Stimulated activated CD4-positive, alpha-beta T cell treated with anti-CD3 and anti-CD28 coated beads, Interleukin-4, amount 100 ng/mL, for 4 hours (primary cell): ENCODE measurements at places on chromosomes 12 and 14.

GRCh38 chr12:130987151-130987931 lies 33.6 kb downstream of the ADGRD1 start:
- DNase-seq: no peak

- no peak for DNase-seq
Measured at GRCh38 chr12:14261861-14262260, 103.6 kb upstream of the ATF7IP start.

GRCh38 chr12:122471324-122472226 lies 29.2 kb downstream of the ZCCHC8 start:
- no peak for DNase-seq

- no peak for DNase-seq
Measured at GRCh38 chr12:128680555-128680954, 143.2 kb downstream of the SLC15A4 start.

- DNase-seq: no peak
Measured at GRCh38 chr12:56253091-56253490, 5.1 kb downstream of the ANKRD52 start.

DNA sequence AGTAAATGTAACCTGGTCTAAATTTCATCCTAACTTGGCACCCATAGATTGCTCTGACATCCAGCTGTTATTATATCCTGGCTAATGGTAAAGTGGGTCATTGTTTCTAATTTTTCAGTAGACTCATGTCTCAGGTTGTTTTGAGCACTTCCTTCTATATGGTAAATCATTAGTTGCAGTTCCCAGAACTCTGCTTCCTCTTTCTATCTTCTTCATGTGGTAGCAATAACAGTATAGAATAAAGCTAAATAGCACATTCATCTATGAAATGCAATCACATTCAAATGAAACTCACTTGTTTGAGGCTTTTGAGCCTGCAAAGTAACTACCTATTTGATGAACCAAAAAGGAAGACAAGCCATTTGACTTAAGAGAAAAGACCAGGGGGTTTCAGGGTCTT lies 65.1 kb upstream of the GZMB start:
- DNase-seq: no peak

- no peak for DNase-seq
Measured at GRCh38 chr14:89918721-89919120, 35.8 kb downstream of the EFCAB11 start.

GRCh38 chr12:123055281-123055766 lies 74.8 kb downstream of the ARL6IP4 start:
- DNase-seq: no peak

DNA sequence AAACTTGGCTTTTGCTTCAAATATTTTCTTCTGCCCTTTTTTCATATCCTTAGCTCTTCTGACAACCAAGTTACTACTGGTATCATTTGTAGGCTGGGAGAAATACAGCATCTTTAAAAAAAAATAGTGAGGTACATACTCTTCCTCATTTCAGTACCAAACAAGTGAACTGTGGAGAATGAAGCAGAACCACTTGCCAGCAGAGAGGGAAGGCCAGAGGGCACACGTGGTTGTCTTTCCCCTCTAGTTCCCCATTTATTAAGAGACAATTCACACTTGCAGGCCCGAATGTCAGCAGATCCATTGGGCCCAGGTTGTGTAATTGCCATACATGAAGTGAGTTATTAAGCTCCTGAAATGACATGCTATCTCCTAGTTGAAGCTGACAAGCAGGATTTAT lies 3.2 kb downstream of the SUSD6 start:
- no peak for DNase-seq

DNA sequence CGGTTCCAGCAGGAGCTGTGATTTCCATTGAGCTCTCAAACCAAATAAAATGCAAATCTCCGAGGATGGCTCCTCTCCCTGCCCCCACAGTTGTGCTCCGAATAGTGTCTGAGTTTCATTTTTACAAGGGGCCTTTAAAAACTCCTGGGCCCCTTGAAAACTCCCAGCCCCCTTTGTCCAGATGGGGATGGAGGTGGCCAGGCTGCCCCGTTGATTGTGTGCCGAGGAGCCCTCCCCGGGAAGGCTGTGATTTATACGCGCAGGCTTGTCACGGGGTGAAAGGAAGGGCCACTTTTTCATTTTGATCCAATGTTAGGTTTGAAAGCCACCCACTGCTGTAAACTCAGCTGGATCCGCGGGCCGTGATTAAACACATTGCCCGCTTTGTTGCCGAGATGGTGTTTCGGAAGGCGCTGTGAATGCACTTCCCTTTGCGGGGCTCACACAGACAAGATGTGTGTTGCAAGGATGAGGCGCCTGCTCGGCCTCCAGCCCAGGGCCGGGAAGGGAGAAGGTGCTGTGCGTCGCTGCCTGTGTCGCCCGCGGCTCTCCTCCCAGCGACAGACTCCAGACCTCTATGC lies 98.8 kb downstream of the TMEM132C start:
- DNase-seq: no peak

GRCh38 chr14:32047791-32048190 lies 29.3 kb upstream of the ARHGAP5 start:
- no peak for DNase-seq

DNA sequence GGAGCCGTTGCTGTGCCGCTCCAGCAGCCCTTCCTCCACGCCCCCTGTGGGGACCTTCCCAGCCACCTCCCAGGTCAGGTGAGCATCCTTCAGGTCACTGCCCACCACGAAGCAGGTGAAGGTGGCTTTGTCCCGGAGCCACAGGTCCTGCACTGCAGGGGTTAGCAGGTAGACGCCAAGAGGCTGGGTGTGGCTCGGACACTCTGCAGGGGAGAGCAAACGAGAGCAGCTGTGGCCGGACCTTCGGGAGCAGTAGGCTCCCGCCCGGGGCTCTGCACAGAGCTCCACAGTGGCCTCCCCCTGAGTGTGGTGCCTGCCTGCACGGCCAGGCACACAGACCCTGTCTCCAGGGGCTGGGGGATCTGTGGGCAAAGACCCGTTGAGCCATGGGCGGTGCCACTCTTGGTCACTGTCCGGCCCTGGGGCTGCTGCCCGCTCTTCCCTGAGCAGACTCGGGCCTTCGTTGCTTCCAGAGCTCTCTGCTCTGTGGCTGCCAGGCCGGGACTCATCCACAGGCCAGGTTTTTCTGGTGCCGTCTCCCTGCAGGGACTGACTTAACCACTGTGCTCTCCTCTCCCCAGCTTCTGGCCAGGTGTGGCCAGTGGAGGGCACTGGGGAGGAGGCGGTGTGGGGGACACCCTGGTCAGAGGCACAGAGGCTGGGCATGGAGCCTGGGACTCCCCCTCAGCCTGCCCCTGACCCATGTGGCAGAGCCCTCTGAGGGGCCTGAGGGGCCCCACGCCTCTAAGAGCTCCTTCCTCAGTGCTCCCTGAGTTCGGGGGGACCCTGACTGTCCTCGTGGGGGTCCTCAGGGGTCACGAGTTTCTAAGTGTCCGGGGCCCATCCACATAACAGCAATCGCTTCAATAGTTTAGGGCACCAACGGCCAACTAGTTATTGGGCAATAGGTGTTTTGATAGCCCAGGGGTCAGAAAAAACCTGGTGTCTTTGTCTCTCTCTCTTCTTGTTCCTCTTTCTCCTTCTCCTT lies 314.9 kb downstream of the TMEM121 start:
- no peak for DNase-seq

DNA sequence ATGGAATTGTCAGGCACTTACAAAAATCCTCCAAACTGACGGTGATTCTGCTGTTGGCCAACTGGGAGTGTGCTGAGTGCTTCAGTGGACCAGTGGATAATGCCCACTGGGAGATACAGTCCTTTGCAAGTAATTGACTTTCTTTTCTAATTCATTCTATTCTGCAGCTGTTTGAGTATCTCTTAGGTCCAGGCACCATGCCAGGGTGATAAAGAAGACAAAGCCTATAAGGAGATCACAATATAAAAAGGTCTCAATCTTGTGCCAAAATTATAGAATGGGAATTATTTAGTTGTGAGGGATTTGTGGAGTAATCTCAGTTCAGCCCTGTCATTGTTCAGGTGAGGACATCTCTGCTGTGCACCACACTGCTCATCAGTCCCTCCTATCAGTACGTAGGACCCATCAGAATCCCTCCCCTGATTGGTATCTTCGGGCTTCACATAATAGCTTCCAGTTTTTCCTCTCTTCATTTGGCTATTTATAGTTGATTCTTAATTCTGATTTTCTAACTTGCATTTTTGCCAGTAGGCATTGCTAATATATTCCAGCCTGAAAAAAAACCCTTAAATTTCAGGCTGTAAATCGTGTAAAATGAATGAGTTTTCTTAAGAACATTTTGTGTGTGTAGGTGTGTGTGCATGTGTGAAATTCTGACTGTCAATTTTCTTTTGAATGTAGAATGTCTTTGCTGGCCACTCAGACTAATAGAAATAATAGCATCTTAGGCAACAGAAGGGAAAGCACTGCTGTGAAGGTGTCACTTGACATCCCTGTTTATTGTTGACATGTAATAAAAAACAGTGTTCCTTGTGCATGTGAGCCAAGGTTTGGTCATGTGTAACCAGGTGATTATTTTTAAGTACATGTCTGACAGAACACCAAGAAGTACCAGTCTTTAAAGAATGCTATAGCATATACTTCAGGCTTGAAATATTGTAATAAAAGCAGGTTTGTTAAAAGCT lies 457.6 kb upstream of the RGS6 start:
- no peak for DNase-seq

DNA sequence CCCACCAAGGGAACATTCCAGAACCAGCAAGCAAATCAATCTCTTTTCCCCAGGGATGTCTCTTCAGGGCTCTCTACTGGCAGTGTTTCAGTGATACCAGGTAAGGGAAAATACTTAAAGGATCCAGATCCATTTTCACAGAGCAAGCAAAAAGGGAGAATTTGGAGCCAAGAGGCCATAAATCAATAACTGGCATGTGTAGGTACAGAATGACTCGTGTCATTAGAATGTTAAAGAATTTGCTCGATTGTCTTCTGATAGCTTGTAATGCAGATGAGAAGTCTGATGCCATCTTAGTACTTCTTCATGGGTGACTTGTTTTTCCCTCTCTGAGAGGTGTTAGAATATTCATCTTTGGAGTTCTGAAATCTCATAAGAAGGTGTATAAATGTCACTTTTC lies 242.9 kb downstream of the KTN1 start:
- no peak for DNase-seq

- no peak for DNase-seq
Measured at GRCh38 chr12:59723520-59723919, 127.7 kb downstream of the SLC16A7 start.

- no peak for DNase-seq
Measured at GRCh38 chr14:76883447-76883846, 57.2 kb downstream of the LRRC74A start.
